ENCODE measurements at places on chromosomes 3 and 15.

DNA sequence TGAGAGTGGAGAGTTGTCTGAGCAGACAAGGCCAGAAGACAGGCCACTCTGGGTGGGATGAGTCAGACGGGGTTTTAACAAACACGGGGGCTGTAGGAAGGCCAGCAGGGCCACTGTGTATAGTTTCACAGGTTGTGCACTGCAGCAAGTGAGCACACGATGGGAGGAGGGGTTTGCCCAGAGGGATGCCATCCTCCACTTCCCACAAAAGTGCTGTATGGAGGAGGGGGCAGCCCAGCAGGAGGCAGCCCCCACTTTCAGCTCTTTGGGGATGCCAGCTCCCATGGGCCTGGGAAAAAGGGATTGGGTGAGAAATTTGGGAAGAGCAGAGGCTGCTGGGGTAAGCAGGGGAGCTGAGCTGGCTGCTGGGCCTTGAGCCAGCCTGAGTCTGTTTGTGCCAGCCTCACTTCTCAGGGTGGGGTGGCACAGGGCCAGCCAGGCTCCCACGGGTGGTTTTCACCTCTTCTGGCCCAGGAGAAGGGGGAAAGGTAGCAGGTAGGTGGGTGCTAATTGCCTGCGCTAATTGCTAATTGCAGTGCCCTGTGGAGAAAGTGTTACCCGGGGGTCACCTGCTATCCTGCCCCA is 6.7 kb downstream of the ZBTB47 start:
- no peak for DNase-seq

GRCh38 chr15:30859091-30859874 is 44.4 kb upstream of the FAN1 start:
- no peak for DNase-seq

DNA sequence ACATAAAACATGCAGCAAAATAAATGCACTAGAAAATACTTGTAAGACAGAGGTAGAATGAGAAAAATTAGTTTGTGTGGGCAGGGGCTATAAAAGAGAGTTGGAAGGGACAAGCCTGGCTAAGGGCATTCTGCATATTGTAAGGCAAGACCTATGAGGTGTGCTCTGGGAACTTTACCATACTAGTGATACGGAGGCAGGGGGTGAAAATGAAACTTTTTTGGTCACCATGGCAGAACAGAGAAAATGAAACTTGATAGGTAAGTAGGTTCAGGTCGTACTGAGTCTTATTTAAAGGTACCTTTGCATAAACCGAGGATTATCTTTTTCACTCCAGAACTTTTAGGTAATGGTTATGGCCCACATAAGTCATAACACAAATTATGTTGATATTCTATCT is 74.7 kb upstream of the ACKR4 start:
- no peak for DNase-seq

- DNase-seq: no peak
Observed at GRCh38 chr3:13769422-13769821, 110.4 kb downstream of the WNT7A start.

DNA sequence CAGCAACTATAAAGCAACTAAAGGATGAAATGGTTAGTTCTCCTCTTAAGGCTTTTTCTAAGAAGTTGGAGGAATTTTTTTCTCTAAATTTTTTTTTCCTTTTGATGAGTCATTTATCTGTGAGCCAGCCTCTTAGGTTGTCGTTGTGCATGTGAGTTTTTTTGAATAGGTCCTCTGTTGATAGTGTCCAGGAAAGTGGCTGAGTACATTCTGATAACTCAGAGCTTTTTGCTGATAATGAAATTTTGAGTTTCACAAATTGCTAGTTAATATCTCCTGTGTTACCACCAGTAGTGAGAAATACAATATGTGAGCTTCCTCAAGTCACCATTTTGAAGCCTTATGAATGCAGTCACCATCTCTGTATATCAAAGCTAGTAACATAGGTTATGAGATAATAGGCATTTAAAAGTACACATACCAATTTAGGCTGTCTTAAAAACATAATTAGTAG is 7.1 kb upstream of the LXN start:
- no peak for DNase-seq

DNA sequence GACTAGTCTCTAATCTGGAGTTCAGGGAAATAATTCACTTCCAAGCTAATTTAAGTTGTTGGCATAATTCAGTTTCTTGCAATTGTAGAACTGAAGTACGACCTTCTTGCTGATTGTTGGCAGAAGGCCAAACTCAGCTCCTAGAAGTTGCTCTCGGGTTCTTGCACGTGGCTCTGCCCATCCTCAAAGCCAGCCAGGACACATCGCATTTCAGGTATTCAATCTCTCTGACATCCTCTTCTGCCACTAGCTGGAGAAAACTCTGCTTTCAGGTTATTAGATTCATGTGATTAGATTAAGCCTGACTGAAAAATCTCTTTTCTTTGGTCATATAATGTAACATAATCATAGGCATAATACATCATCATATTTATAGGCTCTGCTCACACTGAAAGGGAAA is 362.0 kb downstream of the ZPLD1 start:
- no peak for DNase-seq

- no peak for DNase-seq
Observed at GRCh38 chr3:127764841-127765362, 57.4 kb downstream of the MGLL start.

- no peak for DNase-seq
Observed at GRCh38 chr3:120399372-120399771, 50.2 kb upstream of the LRRC58 start.

- DNase-seq: no peak
Observed at GRCh38 chr3:168260859-168261258, 165.1 kb upstream of the GOLIM4 start.

DNA sequence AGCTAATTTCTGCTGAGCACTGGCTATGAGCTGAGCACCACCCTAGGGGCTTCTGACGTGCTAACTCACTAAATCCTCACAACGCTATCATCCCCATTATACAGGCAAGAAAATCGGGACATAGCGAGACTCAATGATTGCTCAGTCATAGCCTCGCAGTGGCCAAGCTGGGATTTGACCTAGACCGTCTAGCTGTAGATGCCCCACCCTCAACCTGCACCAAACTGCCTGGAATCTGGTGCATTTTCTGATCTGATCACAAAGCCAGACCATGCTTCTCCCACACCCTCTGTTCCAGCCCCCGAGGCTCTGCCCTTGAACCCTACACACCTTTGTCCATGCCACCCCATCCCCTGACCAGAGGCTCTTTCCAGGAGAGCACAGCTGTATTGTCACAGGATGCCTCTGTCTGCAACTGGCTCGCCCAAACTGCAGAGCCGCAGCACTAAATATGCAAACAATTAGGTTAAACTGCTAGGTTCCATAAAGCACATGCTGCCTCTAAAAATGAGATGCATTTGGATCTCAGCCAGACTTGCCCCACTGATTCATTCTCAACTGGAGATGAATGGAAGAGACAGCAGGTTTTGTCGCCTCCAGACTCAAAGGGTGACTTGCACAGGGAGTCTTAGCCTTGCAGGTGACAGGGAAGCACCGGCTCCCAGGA is 95.2 kb downstream of the NUP210 start:
- DNase-seq: no peak

- no peak for DNase-seq
Observed at GRCh38 chr3:50187750-50188149, 3.7 kb upstream of the GNAT1 start.

DNA sequence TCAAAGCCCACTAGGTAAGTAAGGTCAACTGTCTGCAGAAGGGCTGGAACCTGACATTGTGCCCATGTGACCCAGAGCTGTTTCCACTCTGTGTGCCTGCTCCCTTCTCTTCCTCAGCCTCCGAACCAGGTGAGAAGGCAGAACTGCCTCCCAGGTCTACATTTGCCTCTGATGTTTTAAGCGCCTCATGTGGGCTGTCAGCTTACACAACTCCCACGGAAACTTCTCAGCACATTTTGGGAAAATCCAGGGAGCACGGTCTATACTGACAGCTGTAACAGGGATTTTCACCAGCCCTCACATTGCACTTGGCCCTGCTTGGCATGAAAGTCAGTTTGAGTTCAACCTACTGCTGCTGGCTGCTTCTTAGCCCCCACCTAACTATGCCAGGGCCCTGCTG is 46.9 kb upstream of the SLC24A5 start:
- DNase-seq: no peak

Data from activated CD8-positive, alpha-beta memory T cell treated with anti-CD3 and anti-CD28 coated beads for 24 hours (primary cell).